ENCODE measurements at places on chromosomes 16 and 17.
A peak's percentile ranks its signal among the peaks of the same experiment; 100 is the strongest.

GRCh38 chr17:79983456-79983855 lies 52.2 kb downstream of the TBC1D16 start:
- DNase-seq, result no peak

- DNase-seq, result no peak
These were observed 72.0 kb upstream of the MARCHF10 start for GRCh38 chr17:62880120-62880519.

DNA sequence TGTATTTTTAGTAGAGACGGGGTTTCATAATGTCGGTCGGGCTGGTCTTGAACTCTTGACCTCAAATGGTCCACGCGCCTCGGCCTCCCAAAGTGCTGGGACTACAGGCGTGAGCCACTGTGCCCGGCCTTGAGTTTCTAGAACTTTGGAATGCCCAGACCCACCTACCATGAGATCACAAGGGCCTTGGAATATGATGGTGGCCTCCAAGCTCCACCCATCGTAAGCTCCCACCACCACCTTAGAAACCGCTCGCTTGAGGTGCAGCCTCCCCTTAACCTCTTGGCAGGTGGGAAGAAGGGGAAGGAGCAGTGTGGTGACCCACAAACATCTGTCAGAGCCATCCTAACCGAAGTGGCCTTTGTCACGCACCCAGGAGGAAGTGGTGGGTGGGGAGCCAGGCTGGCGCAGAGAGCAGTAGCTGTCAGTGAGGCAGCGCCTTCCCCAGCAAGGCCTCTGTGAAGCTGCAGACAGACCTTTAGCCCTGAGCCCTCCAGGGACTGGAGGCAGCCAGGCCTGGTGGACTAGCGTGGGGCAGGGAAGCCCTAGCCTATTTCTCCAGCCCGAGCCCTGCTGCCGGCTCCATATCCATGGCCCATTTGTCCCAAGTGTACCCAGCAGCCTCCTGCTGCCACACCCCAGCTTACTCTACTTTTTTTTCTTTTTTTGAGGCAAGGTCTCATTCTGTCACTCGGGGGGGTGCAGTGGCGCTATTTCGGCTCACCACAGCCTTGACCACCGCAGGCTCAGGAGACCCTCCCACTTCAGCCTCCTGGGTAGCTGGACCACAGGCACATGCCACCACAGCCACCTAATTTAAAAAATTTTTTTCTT lies 13.1 kb upstream of the SEPHS2 start:
- peak; percentile 52 for DNase-seq

DNA sequence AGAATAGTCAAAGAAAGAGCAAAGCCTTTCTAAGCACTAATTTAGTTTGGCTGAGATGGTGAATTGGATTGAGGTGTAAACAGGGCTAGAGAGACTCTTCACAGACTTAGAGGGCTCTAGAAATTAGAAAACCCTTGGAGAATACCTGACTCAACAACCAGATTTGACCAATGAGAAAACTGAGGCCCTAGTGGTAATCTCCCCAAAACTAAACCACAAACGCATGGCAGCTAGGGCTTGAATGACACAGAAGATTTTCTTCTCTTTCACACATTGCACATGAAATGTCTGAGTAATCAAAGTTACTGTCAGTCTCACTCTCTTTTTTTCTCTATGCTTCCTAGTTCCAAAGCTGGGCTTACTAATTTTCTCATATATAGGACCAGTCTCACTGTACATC lies 314.5 kb upstream of the KCNJ16 start:
- DNase-seq, result no peak

GRCh38 chr17:49510720-49511110 lies 15.6 kb downstream of the NGFR start:
- no peak for DNase-seq

GRCh38 chr16:83574388-83574787 lies 233.4 kb upstream of the HSBP1 start:
- no peak for DNase-seq

DNA sequence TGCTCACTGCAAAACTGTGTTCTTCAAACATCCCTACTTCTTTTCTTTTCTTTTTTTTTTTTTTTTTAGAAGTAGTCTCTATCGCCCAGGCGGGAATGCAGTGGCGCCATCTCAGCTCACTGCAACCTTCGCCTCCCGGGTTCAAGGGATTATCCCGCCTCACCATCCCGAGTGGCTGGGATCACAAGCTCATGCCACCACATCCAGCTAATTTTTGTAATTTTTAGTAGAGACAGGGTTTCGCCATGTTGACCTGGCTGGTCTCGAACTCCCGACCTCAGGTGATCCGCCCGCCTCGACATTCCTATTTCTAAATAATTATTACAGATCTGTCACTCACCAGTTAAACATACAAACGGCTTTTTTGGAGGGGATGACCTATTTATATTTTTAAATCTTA lies 1.0 kb upstream of the RNASEK start:
- DNase-seq, result no peak

- DNase-seq, result no peak
These were observed 650 bp upstream of the OTOP3 start for GRCh38 chr17:74935048-74935447.

- no peak for DNase-seq
These were observed 18.7 kb upstream of the ADORA2B start for GRCh38 chr17:15926039-15926740.

DNA sequence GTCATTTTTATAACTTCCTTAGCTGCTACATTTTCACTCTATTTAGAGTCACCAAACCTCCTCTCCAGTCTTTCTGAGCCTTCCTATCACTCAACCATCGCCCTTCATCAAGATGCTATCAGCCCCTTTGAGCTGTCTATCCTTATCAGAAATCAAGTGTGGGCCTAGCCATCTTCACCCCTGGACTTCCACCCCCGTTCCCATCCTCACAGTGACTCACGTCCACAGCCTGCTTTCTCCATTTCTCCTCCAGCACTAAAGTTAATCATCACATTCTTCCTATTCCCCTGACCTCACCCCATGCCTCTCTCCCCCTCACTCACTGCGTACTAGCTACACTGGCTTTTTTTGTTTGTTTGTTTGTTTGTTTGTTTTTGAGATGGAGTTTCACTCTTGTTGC lies 2.4 kb upstream of the TEKT3 start:
- DNase-seq, result no peak

DNA sequence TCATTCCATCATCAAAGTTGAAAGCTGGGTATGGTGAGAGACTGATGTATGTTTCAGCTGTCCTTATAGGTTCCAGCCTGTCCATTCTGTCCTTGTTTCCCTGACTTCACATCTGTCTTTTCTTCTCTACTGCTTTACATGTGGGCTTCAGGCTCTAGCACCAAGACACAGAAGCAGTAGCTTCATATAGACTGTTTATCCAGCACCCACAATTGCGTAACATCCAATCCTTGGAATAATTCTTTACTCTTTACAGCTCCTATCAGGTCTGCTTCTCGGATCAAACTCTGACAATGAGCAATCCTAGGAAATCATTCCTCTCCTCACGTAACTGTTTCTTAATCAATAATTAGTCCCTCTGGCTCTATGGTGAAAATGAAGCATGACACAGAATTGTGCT lies 158.9 kb downstream of the CA10 start:
- no peak for DNase-seq

GRCh38 chr16:53309457-53309856 lies 124.8 kb upstream of the RBL2 start:
- DNase-seq, result no peak

DNA sequence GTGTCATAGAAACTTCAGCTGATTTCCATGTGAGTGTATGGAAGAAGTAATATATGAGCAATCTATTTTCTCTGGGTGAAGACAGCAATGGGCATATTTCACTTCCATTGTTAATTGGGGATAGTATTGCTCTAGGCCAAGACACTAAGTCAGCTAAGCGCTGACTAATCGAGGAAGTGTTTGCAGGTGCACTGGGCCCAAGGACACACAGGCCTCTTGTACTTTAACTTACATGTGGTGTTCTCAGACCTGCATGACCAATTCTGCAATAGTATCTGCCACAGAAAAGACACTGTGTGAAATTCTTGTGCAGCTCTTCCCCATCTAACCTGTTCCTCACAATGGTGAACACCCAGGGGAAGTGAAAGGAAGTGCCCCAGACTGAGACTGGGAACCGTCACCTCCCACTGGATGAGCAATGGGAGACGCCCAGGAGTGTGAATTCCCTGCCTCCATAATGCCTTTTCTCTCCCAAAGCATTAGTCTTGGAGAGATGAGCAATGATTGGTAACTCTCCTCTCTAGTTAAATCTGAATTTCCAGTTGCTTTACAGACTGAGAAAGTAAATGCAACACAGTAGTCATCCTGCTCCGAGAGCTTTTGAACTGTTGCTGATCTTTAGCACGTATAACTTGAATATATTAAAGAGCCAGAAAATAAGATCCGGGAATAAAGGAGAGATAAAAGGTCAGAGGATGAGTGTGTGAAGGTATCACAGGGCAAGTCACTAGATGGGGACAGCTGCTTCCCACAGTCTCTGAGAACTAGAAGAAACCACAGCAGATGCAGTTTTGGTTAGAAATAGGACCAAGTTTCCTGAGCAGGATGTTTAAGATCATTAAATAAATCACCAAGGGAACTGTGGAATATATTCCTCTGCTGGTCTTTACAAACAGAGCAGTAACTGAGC lies 82.6 kb downstream of the CDK5R1 start:
- DNase-seq, result no peak

DNA sequence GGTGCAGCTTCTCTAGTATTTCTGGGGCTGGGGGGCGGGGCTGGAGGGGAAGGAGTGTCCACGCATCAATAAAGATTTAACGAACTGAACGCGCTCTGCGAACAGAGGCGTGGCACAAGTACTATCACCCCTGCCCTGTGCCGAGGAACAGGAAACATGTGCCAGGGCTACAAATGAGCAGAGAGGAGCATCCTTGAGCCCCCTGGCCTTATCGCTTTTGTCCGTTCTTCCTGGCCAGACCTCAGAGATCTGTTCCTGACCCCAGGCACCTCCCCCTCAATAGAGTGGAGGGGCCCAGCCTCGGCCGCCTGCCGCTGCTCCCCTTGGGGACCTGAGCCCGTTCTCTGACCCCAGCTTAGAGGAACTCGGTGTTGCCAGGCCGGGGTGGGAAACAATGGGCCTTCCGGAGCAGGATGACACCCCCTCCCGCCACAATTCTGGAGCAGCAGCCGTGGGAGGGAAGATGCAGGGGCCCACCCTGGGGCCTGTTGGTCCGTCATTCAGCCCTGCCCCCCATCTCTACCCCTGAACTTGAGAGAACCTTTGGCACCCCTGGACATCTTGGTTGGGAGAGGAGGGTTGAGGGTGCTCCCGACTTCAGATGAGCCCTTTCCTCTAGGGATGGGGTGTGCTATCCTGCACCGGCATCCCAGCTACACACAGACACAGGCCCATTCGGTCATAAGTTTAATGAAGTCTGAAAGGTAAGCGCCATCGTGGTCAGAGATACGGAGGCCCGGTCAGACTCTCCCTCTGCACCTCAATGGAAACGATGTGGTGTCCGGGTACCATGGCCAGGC lies 1.1 kb downstream of the NAA38 start:
- no peak for DNase-seq

DNA sequence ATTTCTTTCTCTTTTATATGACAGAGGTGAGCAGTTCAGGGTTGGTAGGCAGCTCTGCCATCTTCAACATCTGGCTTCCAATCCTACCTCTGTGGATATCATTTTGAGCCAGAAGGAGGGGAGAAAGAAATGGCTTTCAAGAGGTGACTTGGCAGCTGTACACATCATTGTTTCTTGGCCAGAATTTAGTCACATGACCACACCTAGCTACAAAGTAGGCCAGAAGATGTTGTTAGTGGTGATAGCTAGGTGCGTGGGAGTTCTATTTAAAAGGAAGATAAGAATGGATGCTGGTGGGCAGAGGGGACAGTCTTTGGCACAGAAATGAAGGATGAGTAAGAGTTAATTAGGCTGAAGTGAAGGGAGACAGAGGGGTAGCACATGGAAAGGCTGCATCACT lies 29.2 kb upstream of the MPHOSPH6 start:
- no peak for DNase-seq

DNA sequence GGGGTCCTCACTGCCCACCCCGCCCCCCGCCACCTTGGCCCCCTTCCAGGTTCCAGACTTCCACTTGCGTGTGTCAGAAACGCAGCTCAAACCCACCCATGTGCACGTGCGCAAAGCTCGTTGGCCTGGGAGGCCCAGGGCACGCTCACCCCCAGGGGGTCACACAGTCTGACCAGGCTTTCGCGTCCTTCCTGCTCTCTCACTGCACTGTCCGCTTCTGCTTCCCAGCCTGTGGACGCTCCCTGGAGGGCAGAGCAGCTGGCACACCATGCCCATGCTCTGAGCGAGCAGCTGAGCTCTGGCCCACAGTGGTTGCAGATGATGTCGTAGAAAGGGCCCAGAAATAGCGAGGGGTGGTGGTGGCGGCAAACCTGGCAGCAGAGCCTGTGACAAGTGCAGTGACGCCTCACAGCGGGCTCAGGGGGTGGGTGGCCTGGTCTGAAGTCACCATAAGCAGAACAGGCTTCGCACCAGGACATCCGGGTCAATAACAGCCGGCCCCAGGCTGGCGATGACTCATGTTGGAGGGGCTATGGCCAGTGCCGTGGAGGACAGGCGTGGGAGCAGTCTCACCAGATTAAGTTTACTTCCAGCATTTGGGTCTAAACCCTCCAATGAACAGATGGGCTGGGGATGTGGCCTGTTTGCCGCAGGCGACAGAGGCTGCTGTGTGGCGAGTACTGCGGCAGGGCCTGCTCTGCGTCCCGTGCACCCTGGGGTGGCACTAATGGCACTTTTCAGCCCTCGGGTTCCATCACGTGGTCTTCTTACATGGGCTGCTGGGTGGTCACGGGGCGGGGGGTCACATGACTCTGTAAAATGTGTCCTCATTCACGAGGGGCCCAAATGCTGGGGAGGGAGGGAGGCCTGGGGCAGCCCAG lies 49.0 kb downstream of the NT5M start:
- DNase-seq, result no peak

DNA sequence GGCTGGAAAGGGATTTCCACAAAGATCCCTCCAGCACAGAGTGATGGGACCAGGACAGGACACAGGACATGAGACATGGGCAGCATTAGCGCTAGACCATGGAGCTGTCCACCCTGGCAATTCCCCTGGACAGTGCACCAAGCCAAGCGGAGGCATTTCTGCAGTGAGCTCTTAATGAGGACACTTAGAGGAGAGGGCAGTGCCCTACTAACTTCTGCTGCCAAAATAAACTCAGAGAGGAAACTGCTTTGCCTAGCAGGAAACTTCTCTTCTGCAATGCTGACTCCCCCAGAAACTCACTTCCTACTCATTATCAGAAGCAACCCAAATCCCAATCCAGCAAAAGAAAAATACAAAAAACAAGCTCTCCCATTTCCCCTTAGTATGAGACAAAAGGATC lies 119.2 kb downstream of the HS3ST2 start:
- no peak for DNase-seq

- no peak for DNase-seq
These were observed 6.1 kb downstream of the ZNF319 start for GRCh38 chr16:57994361-57994760.

DNA sequence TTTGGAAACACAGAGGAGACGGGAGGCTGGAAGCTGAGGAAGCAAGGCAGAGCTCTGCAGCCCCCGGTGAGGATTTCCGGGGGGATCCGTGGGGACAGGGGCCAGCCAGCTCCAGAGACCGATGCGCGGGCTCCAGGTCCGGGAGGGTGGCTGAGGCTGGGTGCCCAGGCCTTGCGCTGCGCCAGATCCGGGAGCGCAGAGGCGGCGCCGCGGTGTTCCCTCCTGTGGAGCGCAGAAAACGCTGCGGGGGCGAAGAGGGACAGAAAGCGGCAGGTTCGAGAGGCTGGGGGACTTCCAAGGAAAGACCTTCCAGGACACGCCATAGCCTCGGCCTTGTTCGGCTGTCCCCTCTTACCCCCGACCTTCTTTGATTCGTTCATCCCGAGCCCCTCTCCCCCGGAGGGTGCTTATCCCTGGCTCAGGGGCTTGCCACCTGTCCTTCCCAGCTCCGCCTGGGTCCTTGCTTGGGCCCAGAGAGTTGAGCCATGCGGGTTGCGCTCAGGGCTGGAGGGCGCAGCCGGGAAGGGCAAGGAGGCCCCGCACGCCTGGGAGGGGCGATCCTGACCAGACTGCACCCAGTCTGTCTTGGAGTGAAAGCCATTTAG lies 697 bp upstream of the SHISA9 start:
- no peak for DNase-seq
